ENCODE measurements at places on chromosomes 6 and 20. TPM values are rescaled to one million over a fixed set of nuclear protein-coding genes. Genes with fewer than 3 reads are reported as not detected.

DNA sequence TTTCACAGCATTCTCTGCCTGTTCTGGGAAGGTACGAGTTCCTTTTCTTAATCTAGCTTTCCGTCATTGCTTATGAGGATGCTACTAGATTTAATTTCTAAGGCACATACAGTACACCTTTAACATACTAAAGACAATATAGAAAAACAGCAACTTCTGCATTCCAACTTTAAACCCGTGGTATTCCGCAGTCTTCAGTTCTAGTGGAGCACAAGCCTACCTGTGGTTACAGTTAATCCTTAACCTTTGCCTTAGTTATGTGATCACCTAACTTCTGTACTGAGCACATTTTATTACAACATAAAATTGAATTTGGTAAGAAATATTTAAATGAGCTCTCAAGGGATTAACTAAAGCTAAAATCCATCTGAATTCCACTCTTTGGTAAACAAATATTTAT is 289.5 kb downstream of the BTBD9 start:
- H3K4me1 ChIP-seq = peaks cover 38% of the 10 kb centered on the region
- H3K27me3 ChIP-seq = peaks cover 23% of the 10 kb centered on the region
- no peak overlapping the region for H3K4me3 ChIP-seq

- no peak for DNase-seq
- H3K4me3 ChIP-seq = no peak overlapping the region
- no peaks in the 10 kb centered on the region for H3K4me1 ChIP-seq
- peaks cover 2% of the 10 kb centered on the region for H3K27me3 ChIP-seq
- no peak overlapping the region for H3K27ac ChIP-seq
- no peaks in the 10 kb centered on the region for H3K36me3 ChIP-seq
Observed at GRCh38 chr6:6875818-6876470, 231.8 kb upstream of the RREB1 start.

DNA sequence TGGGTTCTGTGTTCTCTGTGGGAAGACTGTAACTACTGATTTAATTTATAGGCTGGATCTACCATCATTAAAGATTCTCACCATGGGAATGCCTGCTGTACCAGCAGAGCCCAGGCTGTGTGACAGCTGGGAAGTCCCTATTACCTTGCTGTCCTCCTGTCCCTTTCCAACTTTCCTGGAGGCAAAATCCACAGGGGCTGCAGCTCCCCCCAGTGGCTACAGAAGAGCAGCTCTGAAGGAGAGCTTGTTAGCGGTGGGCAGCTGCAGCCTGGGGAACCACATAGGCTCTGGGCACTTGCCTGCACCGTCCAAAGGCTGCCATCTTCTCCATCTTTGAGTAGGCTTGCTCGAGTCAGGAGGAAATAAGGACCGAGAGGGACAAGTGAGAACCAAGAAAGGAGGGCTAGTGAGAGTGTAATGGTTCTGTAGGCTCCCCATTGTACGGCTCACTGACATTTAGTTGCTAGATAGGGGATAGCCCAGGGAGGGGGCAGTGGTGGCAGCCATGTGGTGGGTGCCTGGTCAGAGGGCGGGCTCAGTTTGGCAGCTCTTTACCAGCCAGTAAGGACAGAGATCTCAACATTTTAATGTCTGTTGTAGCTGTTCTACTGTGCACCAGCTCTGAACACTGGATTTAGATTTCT is 155.1 kb upstream of the MLIP start:
- H3K27me3 ChIP-seq = peaks cover 9% of the 10 kb centered on the region
- no peak overlapping the region for H3K27ac ChIP-seq
- H3K4me1 ChIP-seq = peaks cover 3% of the 10 kb centered on the region
- no peaks in the 10 kb centered on the region for H3K36me3 ChIP-seq
- no peak overlapping the region for H3K4me3 ChIP-seq

DNA sequence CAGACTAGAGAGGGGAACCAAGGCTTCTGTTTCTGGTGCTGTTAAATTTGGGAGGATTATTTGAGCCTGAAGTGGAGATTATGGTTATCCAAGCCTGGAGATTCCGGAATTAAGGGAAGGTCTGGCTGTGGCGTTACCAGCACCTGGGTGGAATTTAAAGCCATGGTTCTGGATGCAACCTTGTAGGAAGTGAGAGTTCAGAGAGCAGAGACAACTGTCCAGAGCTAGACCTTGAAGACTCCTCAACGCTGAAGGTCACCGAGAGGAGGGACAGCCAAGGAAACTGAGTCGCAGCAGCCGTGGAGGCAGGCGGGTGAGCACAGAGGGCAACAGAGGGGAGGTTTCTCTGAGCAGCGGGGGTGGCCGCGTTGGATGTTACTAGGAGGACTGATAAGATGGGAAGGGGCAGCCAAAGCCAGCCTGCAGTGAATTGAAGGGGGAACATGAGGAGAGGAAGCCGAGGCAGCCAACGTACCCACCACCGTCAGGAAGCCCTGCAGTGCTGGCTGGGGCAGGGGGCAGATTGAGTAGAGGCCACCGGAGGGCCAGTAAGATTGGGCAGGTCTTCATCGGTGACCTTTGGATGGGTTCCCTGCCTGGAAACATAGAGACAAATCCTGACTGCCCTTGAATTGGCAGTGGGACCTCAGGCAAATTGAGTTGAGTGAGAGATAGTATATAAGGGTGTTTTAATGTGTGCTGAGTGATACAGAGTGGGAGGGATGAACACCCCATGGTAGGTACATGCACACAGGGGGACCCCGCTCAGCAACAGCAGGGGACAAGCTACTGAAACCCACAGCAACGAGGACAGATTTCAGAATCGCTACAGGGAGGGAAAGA is 90.3 kb downstream of the SNX5 start:
- DNase-seq = no peak
- peaks cover 4% of the 10 kb centered on the region for H3K27me3 ChIP-seq
- H3K4me3 ChIP-seq = no peak overlapping the region
- H3K27ac ChIP-seq = no peak overlapping the region

DNA sequence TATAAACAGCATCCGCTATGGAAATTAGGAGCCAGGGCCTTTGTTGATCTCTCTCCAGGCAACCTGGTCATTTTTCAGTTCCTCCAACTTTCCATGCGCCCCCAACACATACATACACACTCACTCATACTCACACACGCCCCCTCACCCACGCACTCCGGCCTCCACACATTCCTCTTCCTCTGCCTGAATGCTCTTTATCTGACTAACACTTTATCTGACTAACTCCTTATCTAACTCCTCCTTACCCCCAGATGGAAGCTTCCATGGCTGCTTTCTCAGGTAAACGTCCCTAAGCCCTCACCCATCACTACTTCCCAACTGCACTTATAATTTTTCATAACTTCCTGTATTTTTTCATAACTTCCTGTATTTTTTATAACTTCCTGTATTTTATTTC is 17.4 kb downstream of the CASS4 start:
- H3K4me1 ChIP-seq = peaks cover 13% of the 10 kb centered on the region
- peaks cover 2% of the 10 kb centered on the region for H3K27me3 ChIP-seq
- H3K4me3 ChIP-seq = no peak overlapping the region
- no peak overlapping the region for H3K27ac ChIP-seq
- H3K36me3 ChIP-seq = no peaks in the 10 kb centered on the region

DNA sequence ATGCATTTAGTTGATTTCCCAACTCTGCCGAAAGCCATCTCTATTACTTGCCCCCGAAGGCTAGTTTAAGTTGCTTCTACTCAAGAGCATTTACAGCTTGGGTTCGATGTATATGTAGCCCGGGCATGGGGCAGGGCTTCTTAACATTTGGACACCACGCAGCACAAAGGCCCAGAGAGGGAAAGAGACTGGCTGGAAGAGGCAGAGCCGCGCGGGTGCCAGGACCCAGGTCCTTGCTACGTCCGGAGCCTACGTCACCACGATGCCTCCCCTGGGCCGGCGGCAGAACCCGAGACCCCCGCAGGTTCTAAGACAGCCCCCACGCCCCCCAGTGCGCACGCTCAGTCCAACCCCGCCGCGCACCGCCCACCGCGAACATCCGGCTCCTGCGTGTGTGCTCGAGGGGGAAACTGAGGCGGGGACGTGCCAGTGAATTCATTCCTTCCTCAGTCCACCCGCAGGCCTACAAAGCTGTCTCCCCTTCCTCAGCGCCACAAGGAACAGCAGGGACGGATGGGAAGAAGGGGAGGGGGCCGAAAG is 367 bp upstream of the PCIF1 start:
- H3K4me1 ChIP-seq = peaks cover 18% of the 10 kb centered on the region
- peak overlapping the region; percentile 97 for H3K27ac ChIP-seq
- peak overlapping the region; percentile 97 for H3K4me3 ChIP-seq
- DNase-seq = no peak
- H3K36me3 ChIP-seq = peaks cover 6% of the 10 kb centered on the region

DNA sequence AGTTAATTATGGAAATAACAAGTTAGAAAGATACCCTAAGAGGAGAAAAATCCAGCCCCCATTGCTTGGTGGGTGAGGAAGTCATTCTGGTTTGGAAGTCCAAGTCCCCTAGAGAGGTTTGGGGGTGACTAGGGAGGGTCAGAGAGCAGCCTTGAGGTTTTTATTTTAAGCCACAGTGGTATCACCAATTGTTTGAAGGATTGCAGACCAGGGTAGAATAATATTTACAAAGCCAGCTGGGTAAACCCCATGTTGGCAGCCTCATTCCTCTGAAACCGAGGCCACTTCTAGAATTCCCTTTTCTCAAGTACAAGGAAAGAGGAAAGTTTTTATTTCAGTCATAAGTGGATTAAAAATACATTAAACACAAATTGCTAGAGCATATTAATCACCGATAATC is 99.7 kb downstream of the TMEM170B start:
- H3K4me1 ChIP-seq = peaks cover 58% of the 10 kb centered on the region
- no peak for DNase-seq
- no peak overlapping the region for H3K4me3 ChIP-seq
- no peaks in the 10 kb centered on the region for H3K36me3 ChIP-seq
- no peaks in the 10 kb centered on the region for H3K27me3 ChIP-seq
- peak overlapping the region; percentile 75 for H3K27ac ChIP-seq

DNA sequence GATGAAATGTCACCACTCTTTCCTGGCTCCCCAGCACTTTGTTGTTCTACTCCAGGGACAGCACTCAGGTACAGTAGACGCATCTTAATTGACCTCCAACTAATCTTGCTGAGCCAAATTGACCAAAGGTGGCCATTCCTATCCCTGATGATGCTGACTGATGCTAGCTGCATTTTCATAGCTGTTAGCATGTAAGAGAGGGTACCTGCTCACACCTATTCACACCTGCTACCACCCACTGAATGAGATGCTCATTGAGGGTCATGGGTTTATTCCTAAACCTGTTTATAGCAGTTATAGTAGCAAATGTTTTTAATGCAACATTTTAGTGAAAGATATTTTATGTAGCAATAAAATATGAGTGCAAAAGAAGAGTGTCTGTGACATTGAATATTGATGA is 145.1 kb downstream of the CARMIL1 start:
- no peaks in the 10 kb centered on the region for H3K4me1 ChIP-seq
- no peaks in the 10 kb centered on the region for H3K27me3 ChIP-seq
- no peak overlapping the region for H3K4me3 ChIP-seq

ANKRD66 gene
- total RNA-seq = not detected

Measured in osteocyte (in vitro differentiated cells).